ENCODE measurements at places on chromosomes 7 and 10.

- DNase-seq = no peak
Observed at GRCh38 chr10:404346-404745, 269.1 kb downstream of the ZMYND11 start.

GRCh38 chr7:26511866-26512265 lies 220.2 kb downstream of the SNX10 start:
- DNase-seq = no peak

- no peak for DNase-seq
Observed at GRCh38 chr7:153030976-153031375, 271.4 kb downstream of the ACTR3B start.

DNA sequence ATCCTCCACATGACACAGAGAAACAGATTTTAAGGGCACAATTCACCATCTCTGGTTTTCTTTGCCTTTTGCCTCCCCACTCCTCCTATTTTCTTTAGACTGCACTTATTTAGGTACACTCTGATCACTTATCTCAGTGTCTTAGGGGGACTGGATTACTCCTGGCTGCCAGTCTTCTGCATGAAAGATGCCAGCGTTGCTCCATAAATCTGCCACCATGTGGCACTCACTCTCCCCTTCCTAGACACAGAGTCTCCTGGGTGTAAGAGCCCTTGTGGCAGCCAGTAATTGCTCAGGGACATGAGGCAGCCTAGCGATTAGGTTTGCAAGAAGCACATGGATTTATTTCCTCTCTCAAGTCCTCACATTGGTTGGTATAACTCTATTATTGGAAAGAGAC lies 34.5 kb upstream of the RBM20 start:
- DNase-seq = no peak

GRCh38 chr10:70602665-70603448 lies at the start of gene PRF1:
Gene PRF1 (minus strand): TSS chr10:70602741. CDS start chr10:70600902, 1,839 bp downstream.
- peak; percentile 30 for DNase-seq

DNA sequence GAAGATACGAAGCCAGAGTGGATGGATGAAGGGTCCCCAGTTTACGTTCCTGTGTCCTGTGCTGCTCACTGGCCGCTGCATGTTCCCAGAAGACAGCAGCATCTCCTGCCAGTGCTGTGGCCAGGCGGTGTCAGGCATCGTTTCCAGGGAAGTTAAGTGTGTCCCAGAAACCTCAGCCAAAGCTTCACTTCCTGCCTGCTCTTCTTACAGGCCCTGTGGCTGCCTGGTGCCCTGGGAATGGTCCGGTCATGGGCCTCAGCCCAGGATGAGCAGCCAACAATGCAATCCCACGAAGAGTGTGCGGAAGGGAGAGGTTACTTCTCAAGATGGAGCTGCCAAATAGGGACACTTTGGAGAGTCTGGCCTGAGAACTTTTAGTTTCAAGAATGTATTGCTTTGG lies 99.7 kb upstream of the TARP start:
- no peak for DNase-seq

DNA sequence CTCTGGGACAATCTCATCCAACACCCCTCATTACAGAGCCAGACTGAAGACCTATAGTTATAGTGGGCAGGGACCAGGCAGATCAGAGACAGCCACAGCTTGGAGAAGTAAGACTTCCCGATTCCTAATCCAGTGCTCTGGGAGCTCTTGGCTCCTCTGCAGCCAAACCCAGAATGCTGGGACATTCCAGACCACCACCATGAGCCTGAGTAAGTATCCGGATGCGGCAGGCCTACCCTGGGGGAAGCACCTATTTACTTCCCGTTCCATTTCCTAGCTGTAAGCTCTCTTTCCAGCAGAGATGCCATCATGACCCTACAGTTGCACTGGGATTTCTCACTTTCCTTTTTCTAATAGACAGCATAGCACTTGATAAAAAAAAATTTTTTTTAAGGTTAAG lies 16.4 kb downstream of the HIP1 start:
- no peak for DNase-seq

GRCh38 chr10:61272781-61273180 lies 180.4 kb downstream of the TMEM26 start:
- DNase-seq = no peak

DNA sequence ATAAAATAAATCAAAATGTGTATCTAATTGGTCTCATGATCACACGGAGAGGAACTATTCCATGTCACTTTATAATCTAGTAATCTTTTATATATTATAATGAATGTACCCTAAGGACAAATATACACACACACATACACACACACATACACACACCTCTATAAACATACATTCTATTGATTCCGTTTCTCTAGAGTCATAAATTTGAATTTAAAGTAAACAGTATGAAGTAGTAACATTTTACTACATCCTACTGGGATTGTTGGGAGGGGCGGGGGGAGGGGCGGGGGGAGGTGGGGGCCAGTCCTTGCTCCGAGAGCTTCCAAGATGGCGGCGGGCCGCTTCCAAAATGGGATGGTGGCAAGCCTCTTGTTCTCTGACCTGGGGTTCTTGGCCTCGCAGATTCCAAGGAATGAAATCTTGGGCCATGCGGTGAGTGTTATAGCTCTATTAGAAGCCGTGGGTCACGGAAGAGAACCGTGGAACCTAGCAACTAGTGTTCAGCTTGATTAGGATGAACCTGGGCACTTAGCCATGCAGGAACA lies 143.2 kb downstream of the REEP3 start:
- no peak for DNase-seq

DNA sequence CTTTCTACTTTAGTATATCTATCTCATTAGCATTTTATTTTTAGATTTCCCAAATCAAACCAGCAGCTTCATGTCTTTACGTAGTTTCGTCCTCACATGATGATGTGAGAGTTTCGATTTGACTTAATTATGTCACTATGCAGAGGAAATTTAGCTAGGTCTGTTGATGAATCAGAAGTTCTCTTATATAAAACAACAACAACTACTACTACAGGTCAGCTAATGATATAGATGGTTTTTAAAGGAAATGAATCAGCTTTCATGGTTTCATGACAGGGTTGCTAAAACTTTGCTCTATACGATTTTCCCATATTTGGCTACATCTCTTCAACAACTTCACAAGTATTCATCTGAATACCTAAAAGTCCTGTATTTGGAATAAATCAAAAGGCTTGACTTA lies 28.6 kb downstream of the JAZF1 start:
- DNase-seq = no peak

- no peak for DNase-seq
Observed at GRCh38 chr7:34672430-34672829, 14.4 kb downstream of the NPSR1 start.

GRCh38 chr10:131811630-131812403 lies 89.0 kb upstream of the PPP2R2D start:
- no peak for DNase-seq

- no peak for DNase-seq
Observed at GRCh38 chr10:91567815-91568214, 65.1 kb downstream of the PPP1R3C start.

DNA sequence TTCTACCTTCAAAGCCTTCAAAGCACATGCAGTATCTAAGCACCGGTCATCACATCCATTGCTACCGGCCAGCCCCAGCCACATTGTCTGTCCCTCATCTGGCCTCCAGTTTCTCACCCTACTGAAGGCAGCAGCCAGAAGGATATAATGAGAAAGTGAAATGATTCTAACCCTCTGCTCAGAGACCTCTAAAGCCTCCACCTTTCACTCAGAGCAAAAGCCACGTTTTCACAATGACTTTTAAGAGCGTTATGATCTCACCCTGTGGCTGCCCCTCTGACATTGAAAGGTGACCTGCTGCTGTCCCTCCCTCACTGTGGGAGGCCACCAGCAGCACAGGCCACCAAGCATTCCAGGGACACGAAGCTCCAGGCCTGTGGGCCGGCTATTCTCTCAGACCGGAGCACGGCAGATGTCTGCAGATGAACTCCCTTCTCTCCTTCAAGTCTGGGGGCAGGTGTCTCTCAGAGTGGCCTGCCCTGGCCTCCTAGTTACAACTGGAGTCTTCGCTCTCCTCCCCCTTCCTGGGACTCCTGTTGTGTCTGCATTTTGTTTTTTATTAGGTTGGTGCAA lies 94.9 kb upstream of the EEPD1 start:
- no peak for DNase-seq

GRCh38 chr7:112211348-112211907 lies 4.9 kb downstream of the ZNF277 start:
- DNase-seq = no peak

GRCh38 chr10:1715821-1716220 lies 21.5 kb downstream of the ADARB2 start:
- DNase-seq = peak; percentile 31

- no peak for DNase-seq
Observed at GRCh38 chr10:104806801-104807200, 165.7 kb downstream of the SORCS3 start.

DNA sequence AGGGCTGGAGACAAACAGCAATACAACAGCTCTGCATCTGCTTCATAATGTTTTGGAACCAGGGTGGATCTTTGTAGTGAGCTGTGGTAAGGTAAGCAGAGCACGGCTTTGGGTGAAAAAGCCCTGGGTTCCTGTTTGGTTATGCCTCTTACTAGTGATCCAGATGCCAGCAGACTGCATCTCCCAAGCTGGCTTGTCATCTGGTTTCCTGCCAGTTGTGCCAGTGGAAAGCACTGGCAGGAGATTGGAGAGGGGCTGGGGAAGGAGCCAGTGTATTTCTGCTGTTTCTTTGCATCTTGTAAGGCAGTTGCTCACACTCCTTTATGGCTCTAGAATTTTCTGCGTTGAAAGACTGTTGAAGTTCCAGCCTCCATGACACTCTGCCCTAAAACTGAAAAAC lies 137.6 kb downstream of the TSPAN12 start:
- no peak for DNase-seq

DNA sequence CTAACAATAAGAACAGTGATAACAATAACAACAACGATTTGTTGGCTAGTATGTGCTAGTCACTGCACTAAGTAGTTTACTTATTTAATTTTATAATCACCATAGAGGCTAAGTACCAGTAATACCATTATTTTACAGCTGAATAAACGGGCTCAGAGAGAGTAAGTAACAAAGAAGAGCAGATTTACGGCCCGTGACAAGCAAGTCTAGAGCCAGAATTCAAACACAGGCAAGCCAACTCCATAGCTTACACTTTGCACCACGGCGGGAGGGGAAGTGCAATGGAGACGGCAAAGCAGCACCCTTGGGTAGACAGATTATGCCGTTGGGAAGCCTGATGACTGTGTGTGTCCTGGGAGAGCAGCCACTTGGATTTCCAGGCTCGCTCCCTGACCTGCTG lies 1.2 kb upstream of the OR6V1 start:
- no peak for DNase-seq

DNA sequence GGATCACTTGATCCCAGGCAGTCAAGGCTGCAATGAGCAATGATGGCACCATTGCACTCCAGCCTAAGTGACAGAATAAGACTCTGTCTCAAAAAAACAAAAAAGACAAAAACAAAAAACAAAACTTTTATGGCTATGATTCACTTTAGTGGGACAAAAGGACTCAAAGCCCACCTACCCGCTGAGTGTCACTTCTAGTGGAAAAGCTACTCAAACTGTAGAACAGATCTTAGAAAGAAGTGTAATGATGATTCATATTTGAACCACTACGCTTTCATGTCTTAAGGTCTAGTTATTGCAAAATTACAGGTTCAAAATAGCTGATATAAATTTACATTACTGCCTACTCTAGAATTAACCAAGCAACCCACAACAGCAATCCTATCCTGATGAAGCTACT lies 47.1 kb upstream of the OTUD1 start:
- DNase-seq = no peak

DNA sequence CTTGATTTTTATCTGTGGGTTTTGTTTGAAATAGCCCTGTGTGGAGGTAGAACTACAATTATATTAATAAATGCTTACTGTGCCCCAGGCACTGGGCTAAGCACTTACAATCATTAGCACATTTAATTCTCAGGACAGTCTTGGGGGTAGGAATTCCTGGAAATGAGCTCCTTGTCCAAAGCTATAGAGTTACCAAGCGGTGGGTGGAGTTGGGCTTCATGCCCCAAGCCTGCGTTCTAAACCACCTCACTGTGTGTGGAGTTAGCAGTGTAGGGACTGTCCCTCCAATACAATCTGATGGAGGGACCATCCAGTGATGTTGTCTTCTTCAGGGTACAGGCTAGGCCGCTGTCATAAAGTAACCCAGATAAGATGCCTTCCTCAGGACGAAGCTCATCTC lies 49.7 kb downstream of the PALD1 start:
- no peak for DNase-seq

DNA sequence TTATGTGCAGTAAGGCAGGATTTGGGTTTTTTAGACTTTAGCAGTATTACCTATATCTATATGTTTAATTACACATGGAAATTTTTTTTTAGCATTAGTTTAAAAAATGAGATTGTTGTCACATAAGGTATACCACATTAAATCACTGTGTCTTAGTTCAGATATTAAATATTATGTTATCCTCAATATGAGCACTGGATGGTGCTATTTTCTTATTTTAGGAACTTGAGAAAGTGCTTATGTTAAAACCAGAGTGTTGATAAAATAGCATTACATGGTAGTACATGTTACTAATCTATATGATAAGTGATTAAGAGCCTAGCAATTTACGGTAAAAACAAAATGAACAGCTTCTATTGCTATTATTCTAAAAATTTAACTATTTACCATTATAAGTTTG lies 28.8 kb downstream of the MIOS start:
- no peak for DNase-seq

GRCh38 chr7:33726582-33726981 lies 178.8 kb upstream of the BMPER start:
- no peak for DNase-seq
